ENCODE measurements at places on chromosomes 12 and 14.

- DNase-seq = no peak
These were observed 433.0 kb downstream of the LRIG3 start for GRCh38 chr12:58487255-58487654.

- no peak for DNase-seq
These were observed 39.0 kb downstream of the NID2 start for GRCh38 chr14:52029881-52030280.

DNA sequence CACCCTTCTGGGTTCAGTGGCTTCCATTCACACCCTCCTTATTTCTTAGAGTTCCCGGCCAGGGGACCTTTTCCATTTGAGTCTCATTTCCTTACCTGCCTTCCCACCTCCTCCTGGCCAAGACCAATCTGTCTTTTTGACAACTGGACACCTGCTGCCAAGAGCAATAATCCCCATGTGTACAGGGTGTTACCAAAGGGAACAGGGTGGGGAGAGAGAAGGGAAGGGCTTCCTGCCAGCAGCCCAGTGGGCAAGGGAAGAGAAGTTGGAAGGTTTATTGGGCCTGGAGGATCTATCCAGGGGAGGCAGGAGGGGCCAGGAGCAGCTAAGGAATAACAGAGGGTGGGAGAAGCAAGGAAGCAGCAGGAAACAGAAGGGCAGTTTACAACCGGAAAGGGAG is 346.2 kb downstream of the C12orf75 start:
- no peak for DNase-seq

DNA sequence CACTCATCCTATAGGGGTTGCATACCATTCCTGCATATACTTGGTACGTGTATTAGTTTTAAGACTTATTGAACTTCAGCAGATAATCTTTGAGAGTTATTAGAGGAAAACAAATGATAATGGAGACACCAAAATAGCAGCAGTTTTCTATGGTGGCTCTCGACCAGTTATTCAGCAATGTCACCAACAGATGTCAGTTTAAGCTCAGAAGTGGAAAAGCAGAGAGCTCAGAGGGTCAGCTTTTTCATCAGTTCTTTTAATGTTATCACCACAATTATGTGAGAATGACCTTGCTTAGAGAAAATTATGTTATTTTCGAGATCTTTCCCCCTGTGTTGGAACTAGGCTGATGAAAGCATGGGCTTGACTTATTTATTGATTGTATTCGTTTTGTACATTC is 32.0 kb downstream of the PTPN11 start:
- no peak for DNase-seq

DNA sequence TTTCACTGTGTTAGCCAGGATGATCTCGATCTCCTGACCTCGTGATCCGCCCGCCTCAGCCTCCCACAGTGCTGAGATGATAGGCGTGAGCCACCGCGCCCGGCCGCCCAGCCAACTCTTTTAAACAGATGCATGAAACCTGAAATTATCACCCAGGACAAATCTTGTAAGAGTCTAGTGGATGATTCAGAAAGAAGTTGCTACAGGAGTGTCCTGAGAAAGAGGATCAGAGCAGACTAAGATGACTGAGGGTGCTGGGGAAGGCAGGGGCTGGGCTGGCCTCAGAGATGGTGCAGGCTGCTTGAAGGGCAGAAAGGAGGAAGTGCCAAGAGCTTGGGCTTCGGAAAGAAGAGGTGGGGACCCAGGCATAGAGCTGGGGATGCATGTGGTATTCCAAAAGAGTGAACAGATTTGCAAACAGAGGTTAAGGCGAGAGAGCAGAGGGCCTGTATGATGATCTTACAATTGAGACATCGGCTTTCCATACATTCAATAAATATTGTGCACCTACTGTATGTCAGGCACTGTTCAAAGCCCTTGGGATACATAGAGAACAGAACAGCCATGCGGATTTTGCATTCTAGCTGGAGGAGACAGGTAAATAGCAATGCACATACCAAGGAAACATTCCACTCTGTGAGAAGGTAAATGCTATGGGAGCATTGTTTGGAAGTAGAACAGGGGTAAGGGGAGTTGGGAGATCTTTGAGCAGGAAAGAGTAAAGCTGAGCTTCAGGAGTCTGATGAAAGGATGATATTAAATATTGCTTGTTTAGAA is 7.4 kb upstream of the CD9 start:
- no peak for DNase-seq

DNA sequence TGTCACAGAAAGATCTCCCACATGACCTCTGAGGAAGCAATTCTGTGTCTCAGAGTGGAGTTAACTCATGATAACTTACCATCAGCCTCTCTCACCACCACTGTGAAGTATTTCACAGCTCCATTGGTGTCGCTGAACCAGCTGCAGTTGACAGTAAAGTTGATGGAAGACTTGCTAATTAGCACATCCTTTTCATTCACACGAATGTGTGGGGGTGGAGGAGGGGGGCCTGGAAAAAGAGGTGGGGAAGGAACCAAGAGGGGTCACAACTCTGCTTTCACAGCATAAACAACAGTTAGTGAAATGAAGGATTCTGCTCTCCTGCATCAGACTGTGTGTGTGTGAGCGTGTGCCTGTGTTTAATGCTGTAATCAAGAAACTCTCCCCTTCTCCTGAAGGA is 82.1 kb downstream of the PTPRB start:
- DNase-seq = no peak

- no peak for DNase-seq
These were observed 7.0 kb downstream of the SERPINA1 start for GRCh38 chr14:94381149-94382030.
